Hematopoietic multipotent progenitor cell treated with erythropoietin and hydrocortisone succinate and interleukin-3 and kit ligand, for 6 days (in vitro differentiated cells): ENCODE measurements at places on chromosomes 11 and 22.

DNA sequence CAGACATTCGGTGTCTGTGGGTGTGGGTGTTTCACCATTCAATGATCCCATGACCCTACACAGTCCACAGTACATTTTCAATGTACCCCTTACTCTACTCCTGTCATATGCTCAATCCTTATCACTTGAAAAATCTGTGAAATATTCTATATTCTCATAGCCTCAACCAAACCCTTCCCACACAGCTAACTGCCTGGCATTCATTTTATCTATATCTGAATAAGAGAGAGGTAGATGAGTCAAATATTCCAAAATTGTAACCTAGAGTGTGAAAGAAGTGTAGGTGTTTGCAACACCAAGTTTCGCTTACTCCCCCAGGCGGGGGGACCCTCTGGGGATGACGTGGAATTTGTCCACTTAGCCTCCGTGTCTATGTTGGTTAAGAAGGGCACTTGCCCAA, 354.8 kb downstream of the ETS1 start:
- DNase-seq, result no peak

DNA sequence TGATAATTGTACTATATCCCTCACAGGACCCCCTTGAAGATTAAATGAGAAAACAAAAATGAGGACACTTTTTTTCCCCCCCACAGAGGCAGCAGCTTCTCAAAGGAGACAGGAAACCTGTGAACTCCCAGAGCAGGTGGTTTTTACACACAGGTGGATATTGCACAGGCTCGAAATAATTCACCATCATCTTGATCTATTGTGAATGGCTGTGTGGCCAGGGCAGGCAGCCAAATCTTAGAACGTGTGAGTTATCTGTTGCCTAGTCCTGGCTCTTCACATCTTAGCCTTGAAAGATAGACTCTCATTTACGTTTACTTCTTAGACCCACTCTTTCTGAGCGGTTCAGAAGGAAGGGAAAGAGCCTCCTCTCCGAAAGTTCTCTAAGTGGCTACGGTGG, 23.5 kb downstream of the PPFIBP2 start:
- no peak for DNase-seq

DNA sequence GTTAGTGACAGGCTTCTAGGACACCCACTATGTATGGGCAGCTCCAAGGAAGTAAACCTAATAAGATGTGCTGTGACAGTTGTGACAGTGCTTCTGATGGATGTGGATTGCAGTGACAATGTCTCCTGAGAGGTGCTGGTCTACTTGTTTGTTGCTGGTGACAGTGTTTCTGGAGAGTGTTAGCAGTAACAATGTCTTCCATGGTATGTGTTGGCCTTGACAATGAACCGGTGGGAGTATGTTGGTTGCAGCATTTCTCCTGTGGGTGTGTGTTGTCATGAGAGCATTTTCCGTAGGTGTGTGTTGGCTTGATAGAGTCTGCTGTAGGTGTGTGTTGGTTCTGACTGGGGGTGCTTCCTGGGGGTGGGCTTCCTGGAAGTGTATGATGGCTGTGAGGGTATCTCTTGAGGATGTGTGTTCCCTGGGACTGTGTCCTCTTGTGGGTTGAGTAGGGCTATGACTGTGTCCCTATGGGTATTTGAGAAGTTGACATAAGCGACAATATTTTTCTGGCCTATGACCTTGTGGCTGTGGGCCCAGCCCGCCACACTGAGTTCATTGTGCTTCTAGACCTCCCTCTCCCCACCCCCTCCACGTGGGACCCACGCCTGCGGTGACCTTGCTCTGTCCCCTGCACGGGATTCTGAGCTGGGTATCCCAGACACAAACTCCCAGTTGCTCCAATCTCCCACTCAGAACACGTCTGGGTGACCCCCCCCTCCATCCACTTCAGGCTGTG, 1.2 kb downstream of the DCHS1 start:
- no peak for DNase-seq

DNA sequence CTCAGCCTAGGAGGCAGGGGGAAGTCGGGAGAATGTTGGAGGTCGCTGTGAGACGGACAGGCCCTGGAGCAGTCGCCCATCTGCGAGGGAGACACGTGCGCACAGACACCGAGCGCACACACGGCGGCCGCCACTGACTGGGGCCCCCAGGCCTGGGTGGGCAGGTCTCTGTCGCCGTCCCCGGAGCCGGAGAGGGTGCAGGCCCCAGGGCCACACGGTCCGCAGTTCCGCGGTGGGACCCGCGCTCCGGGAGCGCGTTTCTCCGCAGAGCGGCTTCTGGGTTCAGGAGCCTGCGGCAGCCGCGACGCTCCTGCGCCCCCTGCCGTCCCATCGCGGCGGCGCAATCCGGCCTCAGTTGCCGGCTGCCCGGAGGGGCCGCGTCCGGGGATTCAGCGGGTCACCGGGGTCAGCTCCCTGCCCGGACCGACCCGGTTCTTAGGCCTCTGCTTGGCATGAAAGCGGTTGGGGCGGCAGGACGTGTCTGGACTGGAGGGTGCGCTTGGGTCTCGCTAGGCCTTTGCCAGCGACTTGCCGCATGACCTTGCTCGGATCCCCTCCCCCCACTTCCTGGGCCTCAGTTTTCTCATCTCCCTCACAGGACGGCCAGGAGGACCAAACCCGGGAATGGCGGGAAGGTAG, 31.2 kb downstream of the PDE2A start:
- DNase-seq, result peak; percentile 58

DNA sequence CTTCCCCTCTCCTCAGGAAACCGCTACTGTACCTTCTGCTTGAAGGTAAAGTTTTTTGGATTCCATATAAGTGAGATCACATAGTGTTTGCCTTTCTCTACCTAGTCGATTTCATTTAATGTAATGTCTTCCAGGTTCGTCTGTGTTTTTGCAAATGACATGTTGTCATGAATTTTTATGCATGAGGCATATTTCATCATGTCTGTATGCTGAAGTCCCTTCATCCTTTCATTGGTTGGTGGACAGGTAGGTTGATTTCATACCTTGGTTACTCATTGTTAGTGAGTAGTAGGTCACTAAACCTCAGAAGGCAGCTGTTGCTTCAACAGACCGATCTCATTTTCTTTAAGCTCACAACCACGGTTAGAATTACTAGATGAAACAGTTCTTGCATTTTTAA, 60.3 kb downstream of the LRRC74B start:
- DNase-seq, result no peak

DNA sequence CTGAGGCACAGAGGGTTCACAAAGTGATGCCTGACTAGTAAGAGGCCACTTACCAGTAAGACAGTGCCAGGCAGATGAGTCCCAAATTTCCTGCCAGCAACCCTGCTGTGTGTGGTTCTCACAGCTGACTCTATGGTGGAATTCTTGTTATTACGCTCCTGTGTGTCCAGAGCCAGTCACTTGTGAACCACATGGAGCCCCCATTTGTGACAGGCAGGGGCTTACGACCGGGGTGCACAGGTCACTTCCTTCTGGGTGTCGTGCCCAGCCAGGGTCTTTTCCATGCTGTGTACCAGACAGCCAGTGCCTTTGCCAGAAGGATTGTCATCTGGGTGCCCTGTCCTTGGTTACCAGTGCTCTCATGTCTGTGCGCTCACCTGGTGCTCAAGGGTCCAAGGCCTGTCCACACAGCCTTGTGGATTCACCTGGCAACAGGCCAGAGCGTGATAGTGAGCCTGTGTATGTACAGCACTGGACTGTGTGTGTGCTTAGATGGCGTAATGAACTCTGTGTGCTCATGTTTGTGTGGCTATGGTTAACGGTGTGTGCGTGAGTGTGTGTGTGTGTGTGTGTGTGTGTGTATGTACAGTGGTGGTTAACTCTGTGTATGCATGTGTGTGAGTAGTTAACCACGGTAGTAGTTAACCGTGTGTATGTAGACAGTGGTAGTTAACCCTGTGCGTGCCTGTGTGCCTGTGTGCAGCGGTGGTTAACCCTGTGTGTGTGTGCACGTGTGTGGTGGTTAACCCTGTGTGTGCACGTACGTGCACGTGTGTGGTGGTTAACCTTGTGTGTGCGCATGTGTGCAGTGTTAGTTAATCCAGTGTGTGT, 18.6 kb downstream of the GRAMD4 start:
- peak; percentile 32 for DNase-seq

- DNase-seq, result no peak
Measured at GRCh38 chr11:82046778-82047177, 686.9 kb downstream of the FAM181B start.
